ENCODE measurements at places on chromosomes 2 and 18. TPM values are rescaled to one million over a fixed set of nuclear protein-coding genes. Genes with fewer than 3 reads are reported as not detected.

Gene FOSL2
- total RNA-seq, result 90.9 TPM

Gene ABCG5
- not detected for total RNA-seq

Gene CAPN14
- 0.53 TPM for total RNA-seq

DNA sequence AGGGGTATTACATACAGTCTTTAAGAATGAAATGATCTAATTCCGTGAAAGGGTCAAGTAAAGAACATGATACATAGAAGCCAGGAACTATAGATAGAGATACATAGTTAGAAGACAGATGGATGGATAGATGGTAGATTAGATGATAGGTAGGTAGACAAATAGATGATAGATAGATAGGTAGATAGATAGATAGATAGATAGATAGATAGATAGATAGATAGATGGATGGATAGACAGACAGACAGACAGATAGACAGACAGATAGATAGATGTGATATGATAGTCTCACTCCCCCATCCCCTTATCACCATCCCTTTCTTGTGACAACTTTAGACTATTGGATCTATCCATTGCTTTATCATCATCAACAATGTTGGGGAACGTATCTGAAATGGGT lies 448.2 kb downstream of the METTL4 start:
- no peak for ATAC-seq

DNA sequence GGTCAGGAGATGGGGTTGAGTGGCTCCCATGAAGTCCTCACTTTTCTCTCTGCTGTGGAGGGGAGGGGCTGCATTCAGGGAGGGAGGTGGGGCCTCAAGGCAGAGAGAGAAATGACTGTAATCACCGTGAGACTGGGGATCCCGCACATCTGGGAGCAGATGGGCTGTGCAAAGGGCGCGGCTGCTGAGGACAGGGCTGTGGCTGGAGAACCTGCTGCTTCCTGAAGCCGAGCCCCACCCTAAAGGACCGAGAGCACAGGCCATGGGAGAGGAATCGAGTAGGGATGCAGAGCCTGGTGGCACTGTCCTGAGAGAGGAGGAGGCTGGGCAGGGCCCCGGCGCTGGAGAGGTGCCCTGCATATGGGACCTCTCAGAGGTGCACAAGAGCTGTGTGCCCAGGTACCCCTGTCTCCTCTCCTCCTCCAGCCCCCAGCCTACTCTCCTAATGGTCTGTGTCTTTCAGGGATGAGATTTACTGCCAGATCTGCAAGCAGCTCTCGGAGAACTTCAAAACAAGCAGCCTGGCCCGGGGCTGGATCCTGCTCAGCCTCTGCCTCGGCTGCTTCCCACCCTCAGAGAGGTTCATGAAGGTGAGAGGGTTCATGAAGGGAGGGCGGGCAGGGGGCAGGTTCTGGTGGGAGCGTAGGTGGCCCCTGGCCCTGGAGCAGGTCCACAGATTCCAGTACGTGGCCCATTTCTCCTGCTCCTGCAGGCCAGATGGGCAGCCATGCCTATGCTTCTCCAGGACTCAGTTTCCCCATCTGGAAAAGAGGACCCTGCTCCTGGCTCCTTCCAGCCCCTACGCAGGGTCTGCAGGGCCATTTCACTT lies 25.9 kb upstream of the GPR17 start:
- ATAC-seq, result no peak

DNA sequence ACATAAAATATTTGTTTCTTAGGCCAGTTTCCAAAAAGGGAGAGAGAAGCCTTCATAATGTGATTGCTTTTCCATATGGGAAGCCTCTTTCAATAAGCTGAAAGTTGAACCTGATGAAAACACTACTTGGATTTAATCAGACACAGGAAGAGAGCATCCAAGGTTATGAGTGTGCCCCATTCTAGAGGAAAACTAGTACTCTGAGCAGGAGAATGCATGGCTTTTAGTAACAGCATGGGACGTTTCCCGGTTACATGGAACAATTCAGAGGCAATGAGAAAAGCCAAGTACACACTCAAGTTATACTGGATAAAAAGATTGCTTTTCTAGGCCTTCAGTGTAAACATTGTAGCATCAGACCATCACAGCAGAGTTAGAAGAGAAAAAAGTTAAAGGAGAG lies 315.8 kb downstream of the ZNF516 start:
- ATAC-seq, result no peak

DNA sequence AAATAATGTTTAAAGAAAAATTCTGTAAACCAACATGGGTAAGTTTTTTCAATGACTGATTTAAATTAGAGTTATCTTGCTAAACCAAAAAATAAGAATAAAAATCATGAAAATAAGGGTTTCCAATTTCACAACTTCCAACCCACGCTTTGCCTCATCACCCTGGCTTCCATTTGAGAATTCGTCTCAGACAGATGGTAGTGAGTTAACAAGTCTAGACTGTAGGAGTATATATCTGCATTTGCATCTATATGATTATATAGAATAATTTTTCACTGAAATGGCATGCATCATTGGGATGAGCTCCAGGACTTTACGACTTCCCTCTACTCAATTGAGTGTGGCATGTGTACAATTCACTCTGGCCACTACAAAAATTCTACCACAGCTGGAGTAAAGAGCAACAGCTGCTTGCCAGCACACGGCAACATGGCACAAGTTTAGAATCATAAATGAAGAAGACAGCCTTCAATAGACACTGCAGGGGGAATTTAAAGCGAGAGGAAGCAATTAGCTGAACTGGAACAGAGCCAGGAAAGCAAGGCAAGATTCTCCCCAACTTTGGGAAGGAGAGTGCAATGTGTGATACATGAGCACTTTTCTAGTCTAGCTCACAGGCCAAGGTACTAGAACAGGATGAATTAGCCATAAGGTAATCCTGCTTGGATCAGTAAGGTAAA lies 1673.5 kb upstream of the CELF4 start:
- ATAC-seq, result no peak

DNA sequence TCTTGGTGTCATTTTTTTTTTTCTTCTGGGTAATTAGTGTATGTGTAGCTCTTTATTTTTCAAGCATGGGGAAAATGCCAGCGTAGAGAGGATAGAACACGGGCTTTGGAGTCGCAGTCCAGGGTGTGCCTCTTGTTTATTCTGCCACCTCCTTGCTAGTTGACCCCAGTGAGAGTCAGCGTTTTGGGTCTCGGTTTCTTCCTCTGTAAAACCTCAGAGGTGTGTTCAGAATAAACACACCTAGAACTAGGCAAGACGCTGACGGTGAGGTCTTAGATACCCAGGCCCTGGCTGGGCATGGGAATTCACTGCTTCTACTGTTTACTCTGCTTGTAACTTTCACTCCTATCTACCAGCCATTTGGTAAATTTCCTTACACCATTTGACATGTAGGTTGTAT lies 41.8 kb downstream of the ASAP2 start:
- ATAC-seq, result no peak

- ATAC-seq, result no peak
Measured at GRCh38 chr18:50286391-50287027, 983 bp downstream of the CXXC1 start.

DNA sequence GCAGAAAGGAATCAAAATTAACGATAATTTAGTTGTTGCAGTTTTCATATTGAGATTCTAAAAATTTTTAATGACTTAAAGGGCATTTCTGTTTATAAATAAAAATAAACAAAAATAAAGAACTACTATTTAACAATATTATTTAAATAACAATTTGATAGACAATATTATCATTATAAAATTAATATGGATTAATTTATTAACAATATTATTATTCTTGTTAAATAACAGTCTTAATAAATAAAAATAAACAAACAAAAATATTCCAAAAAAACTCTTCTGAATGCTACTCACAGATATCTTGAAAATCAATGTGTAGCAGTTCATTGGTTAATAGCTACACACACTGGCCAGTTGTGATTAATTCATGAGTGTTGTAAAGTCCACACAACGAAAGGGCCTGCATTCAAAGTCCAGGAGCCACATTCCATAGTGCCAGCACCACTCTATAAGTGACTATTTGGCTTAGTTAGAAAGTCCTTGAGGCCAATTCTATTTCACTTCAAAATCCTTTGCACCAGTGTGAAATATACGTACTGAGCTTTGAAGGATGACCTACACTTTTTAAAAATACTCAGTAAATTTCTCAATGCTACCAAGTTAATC lies 117.1 kb downstream of the ZNF521 start:
- ATAC-seq, result no peak
